ENCODE measurements at places on chromosomes 13 and 19.

DNA sequence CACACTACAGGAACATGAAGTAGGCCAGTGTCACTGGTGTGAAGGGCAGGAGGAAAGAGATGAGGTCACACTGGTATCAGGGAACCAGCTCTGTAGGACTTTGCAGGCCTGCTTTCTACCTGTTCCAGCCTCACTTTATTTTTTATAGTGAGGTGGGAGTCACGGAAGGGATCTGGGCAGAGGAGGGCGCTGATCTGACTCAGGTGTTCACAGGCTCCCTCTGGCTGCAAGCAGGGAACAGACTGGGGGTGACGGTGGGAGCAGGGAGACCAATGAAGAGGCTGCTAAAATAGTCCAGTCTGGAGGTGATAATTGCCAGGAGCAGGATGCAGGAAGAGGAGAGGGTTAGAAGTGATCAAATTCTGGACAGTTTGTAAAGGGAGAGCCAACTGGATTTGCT is 2.8 kb downstream of the THAP8 start:
- DNase-seq = no peak

GRCh38 chr19:33559996-33560395 is 38.4 kb upstream of the PEPD start:
- DNase-seq = no peak

- no peak for DNase-seq
Measured at GRCh38 chr13:30576528-30576927, 41.2 kb upstream of the USPL1 start.

GRCh38 chr13:50366488-50367174 is 351.4 kb downstream of the KCNRG start:
- no peak for DNase-seq

- no peak for DNase-seq
Measured at GRCh38 chr19:35419046-35419445, 29.0 kb upstream of the FFAR2 start.
